ENCODE measurements at places on chromosomes 12 and 14.

DNA sequence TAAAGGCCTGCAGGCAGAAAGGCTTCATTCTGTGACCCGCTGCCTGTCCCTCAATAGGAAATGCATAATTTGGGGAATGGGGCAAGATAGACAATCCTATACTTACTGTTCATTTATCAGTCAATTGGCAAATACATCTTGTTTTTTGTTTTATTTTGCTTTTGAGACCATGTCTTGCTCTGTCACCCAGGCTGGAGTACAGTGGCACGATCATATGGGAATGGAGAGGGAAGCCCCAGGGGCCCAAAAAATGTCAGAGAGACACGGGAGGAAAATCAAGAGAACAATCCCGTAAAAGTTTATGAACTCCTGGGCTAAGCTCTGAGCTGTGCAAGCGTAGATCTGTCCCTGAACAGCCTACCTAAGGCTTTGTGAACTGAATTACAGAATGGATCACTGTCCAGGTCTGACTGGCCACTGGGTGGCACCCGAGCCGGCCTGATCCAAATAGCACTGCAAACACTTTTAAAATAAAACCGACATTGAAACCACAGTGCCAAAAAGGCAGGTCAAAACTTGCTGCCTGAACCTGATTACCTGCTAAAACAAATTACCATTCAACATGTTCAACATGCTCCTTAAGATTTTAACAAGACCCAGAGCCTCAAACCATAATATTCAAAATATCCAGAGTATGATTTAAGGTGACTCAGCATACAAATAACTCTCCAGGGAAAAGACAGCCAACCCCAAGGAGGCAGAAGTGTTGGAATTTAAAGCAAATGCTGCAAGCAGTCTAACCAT is 11.8 kb downstream of the COPS7A start:
- peak; percentile 65 for DNase-seq

- no peak for DNase-seq
Observed at GRCh38 chr12:1328391-1328790, 266.0 kb downstream of the FBXL14 start.

DNA sequence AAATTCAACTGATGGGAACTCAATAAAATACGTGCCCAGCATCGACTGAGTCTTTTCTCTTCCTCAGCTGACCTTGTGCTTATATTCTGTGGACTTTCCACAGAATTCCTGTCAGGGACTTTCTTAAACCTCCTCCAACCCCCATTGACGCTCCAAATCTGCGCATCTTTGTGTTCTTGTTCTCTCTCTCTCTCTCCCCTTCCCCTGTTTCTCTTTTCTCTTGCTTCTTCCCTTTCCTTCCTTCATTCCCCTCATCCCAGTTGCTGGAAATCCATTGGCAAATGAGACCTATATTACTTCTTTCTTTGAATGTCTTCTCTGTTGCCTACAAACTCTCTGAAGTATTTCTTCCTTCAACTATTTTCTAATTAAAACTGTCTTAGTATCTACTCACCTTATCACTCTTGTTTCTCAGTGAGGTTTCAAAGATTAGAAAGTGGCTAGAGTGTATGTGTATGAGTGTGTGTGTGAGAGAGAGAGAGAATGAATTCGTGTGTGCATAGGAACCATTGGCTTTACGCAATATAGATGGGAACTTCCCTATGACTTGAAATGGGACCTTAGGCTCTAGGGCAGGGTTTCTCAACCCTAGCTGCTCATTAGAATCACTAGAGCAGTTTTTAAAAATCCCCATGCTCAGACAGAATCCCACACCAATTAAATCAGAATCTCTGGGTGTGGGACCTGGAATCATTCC is 41.8 kb upstream of the DHRS7 start:
- DNase-seq, result no peak

- DNase-seq, result no peak
Observed at GRCh38 chr12:98595243-98595988, 1.9 kb downstream of the SLC25A3 start.

GRCh38 chr14:96100161-96101064 is 61.3 kb downstream of the C14orf132 start:
- peak; percentile 86 for DNase-seq

GRCh38 chr14:34135492-34135891 is 184.6 kb upstream of the EGLN3 start:
- no peak for DNase-seq

DNA sequence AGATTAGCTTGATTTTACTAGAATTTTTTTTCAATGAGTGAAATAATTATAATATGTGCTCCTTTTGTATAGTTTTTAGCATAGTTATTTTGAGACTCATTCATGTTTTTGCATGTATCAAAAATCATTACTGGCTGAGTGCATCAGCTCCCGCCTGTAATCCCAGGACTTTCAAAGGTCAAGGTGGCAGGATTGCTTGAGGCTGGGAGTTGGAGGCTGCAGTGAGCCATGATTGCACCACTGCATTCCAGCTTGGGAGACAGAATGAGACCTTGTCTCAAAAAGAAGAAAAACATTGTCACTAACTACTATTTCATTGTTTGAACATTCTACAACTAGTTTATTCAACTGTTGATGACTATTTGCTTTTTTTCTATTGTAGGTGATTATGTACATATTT is 802.7 kb downstream of the SLC16A7 start:
- no peak for DNase-seq

- peak; percentile 67 for DNase-seq
Observed at GRCh38 chr12:54958048-54958658, 26.4 kb downstream of the TESPA1 start.

- no peak for DNase-seq
Observed at GRCh38 chr14:52422650-52423356, 108.7 kb downstream of the PTGER2 start.

DNA sequence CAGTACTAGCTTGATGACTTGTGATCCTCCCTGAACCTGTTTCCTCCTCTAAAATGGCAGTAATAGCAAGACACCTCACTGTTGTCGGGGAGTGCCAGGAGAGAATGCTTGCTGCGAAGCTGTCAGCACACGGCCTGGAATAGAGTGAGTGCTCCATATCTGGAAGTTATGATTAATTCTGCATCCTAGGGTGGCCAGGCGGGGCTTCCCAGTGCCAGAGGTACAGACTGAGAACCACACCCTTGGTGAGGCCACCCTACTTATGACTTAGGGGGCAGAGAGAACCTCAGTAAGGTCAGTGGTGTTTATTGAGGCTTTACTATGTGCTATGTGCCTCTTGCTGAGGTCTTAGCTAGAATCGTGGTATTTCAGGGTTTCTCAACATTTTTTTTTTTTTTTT is 20.1 kb downstream of the MORN3 start:
- DNase-seq, result no peak

GRCh38 chr12:110896559-110896958 is 23.8 kb downstream of the MYL2 start:
- DNase-seq, result no peak
